Stimulated activated CD4-positive, alpha-beta T cell treated with anti-CD3 and anti-CD28 coated beads, TNF-alpha, amount 100 ng/mL, for 1 hour (primary cell): ENCODE measurements at places on chromosomes 16 and 17.

- DNase-seq, result no peak
These were observed 15.6 kb downstream of the RNF112 start for GRCh38 chr17:19426631-19427030.

- peak; percentile 71 for DNase-seq
These were observed 3.3 kb upstream of the HOXB8 start for GRCh38 chr17:48618256-48618896.

DNA sequence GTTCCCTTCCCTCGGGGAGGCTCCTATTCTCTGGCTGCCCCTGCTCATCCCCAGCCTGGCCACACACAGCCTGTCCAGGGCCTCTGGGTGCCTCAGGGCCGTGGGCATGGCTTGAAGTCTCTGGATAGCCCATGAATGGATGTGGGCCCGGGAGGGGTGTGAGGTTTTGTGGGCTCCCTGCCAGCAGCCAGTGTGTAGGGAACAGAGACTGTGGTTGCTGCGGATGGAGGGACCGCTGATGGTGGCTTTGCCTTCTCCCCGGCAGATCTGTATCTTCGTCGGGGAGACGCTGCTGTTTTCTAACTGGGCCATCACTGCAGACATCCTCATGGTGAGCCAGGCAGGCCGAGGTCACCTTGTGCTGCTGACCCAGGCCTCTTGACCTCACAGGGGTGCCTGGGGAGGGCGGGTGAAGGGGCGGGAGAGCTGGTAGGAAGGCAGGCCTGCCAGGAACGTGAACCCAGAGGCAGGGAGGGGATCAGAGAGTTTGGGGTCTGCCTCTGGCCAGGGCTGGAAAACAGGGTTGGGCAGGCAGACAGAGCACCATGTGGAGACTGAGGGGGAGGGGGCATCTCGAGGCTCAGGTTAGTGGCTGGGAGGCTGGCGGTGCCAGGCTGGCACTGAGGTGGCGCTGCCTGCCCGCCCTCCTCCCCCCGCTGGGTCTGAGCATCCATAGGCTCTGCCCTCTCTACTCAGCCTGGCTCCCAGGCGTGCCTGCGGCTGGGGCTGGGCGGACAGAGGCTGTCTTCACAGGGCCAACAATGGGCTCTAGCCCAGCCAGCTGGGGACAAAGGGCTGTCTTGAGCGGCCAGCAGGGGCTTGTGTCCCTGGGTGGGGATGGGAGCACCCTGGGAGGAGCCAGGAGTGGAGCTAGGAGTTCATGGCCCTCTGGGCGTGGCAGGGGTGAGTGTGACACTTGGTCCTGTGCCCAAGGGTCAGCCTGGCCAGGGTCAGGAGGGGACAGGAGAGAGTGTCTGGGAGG, 21.4 kb downstream of the MYBBP1A start:
- no peak for DNase-seq

GRCh38 chr16:5422643-5423496, 325.3 kb upstream of the EEF2KMT start:
- DNase-seq, result no peak

- no peak for DNase-seq
These were observed 4.5 kb upstream of the SAMD14 start for GRCh38 chr17:50134206-50135110.

DNA sequence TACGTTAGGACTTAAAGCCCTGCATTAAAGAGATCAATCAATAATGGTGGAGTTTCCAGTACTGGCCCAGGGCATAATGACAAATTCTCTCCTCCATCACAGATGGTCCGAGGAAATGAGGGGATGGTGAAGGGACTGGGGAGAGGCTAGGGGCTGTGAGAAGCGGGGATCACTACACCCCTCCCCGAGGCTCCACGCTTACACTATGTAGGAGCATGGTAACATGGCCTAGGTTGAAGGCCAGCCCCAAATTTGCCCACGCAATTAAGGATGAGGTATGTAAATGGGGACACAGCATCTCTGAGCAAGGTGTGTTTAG, 8.0 kb upstream of the AKTIP start:
- no peak for DNase-seq

- DNase-seq, result no peak
These were observed 99.0 kb downstream of the OMG start for GRCh38 chr17:31198026-31198425.

DNA sequence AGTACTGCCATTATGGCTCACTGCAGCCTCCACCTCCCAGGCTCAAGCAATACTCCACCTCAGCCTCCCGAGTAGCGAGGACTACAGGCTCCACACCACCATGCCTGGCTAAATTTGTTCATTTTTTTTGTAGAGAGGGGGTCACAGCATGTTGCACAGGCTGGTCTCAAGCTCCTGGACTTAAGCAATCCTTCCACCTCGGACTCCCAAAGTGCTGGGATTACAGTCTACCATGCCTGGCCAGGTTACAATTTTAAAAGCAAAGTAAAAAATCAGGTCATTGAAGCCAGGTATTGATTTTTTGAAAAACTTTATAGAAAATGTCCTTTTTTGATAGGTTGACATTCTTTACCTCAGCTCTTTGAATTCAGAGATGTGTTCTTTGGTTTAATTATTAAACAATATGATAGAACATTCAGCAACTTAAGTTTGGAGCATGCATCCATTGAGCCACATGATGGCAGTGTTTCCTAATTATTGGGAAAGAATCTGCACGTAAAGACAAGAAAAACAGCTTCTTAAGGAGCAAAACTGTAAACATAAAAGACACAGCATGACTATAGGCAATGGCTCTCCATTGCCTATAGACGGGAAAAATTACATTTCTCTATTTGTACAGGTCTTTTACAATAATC, 1.7 kb upstream of the SLC16A11 start:
- DNase-seq, result no peak

DNA sequence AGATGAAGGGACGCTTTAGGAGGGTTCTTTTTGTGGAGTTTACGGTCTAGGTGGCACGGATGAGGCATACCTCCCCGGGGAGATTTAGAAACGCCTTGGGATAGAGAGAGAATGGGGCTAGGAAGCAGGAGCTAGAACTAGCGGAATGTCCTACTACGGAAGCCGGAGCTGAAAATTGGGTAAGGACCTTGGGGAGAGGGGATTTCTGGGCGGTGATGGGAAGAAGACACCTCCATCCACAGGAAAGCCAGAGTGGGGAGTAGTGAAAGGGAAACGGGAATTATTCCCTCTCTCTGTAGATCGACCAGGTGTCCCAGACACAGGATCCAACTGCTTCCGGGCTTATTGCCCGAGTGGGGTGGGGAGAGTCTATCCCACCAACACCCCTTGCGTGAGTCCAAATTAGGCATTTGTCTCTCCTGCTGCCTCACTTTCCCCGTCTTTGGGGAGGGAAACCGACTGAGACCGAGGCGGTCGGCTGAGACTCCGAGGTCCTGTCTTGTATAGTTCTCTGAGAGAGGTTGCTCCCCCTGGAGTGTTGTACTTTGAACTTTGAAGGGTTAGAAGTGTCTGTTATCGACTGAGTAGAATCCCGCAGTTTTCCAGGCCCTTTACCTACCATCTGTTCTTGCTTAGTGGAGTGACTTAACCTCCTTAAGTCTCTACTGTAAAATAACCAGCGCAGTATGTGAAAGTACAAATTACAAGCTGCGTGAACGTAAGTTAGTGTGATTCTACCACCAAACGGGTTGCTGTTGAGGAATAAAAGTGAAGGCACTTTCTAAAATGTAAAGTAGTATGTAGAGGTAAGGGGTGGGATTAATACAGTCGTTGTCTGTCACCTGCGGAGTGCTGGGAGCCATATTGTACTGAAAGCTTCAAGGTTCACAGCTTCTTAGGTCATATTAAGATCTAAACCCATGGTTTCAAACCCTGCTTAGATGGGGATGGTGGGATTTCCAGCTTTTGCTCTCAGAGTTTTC, 1.0 kb downstream of the RSPRY1 start:
- peak; percentile 3 for DNase-seq

DNA sequence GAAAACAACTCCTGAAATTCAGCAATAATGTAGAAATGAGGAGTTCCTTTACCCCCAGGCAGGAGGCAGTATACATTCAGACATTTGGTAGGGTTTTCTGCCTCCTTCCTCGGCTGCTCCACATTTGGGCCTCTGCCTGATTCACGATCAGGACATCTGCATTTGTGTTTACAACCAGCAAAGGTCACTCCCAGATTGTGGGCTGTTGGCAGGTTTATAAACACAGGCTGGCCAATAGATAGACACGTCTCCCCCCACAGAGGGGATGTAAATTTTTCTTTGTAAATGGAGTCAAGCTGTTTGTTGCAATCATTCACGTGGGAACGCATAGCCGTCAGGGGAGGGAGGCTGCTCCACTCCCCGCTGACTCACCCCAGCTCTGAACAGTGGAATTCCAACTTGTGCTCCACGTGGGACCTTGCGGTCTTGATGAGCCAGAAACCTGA, 252.1 kb upstream of the N4BP1 start:
- no peak for DNase-seq
